ENCODE measurements at places on chromosomes 4 and X. TPM values are rescaled to one million over a fixed set of nuclear protein-coding genes. Genes with fewer than 3 reads are reported as not detected.

GRCh38 chr4:173182403-173182802 lies 13.8 kb downstream of the GALNT7 start:
- no peak for DNase-seq

XIAP gene
- total RNA-seq: 34.7 TPM

PNMA6A gene
- 7.1 TPM for total RNA-seq

DNA sequence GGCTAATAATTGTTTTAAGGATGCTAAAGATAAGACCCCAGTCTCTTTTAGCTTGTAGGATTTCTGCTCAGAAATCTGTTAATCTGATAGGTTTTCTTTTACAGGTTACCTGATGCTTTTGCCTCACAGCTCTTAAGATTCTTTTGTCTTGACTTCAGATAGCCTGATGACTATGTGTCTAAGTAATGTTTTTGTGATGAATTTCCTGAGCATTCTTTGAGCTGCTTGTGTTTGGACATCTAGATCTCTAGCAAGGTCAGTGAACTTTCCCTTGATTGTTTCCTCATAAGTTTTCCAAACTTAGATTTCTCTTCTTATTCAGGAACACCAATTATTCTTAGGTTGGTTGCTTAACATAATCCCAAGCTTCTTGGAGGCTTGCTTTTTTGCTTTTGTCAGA lies 104.1 kb downstream of the ZNF518B start:
- no peak for DNase-seq

DNA sequence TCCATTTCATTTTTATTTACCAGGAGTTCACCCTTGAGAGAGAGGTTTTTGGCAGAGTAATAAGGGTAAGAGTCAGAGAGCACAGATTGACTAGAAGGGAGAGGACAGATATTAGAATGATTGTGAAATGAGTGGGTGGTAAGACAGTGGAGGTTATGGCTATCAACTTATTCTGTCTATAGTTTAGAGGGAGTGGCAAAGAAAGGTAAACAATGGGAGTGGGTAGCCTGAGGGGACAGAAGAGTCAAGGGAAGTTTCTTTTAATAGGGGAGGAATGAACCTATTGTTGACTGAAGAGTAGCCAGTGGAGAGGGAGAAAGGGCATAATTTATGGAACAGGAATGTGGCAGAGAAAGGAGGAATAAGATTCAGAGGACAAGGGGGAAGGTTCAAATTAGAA lies 186.5 kb upstream of the NRK start:
- peak; percentile 13 for DNase-seq

GLOD5 gene
- total RNA-seq: not detected

Measured in GM23338 (cell line).